Activated naive CD4-positive, alpha-beta T cell treated with anti-CD3 and anti-CD28 coated beads, Interleukin-2, amount 50 U/mL, for 72 hours (primary cell): ENCODE measurements at places on chromosomes 6 and 20. TPM values are rescaled to one million over a fixed set of nuclear protein-coding genes. Genes with fewer than 3 reads are reported as not detected.

The TAF8 gene
- total RNA-seq: 77.1 TPM

The SMLR1 gene
- total RNA-seq: not detected

The MAK gene
- 0.05 TPM for total RNA-seq

The VGLL2 gene
- total RNA-seq: not detected

The HLA-DOA gene
- total RNA-seq: 1.8 TPM

The FNDC11 gene
- 0.10 TPM for total RNA-seq

The CLPSL1 gene
- total RNA-seq: not detected

The FABP7 gene
- total RNA-seq: not detected

The PPP1R3D gene
- total RNA-seq: 4.9 TPM

The LY86 gene
- total RNA-seq: 0.96 TPM

The LRRN4 gene
- not detected for total RNA-seq

The THEMIS gene
- 50.8 TPM for total RNA-seq

The EYA4 gene
- total RNA-seq: not detected

The COL20A1 gene
- 0.09 TPM for total RNA-seq

The ZBTB9 gene
- 12.5 TPM for total RNA-seq

The RBPJL gene
- total RNA-seq: not detected

The TRIM10 gene
- total RNA-seq: 0.70 TPM

The SRSF12 gene
- 0.53 TPM for total RNA-seq

The TMEM170B gene
- total RNA-seq: 1.1 TPM

The TNF gene
- total RNA-seq: 250 TPM

The FAM217B gene
- 14.7 TPM for total RNA-seq

The CLVS2 gene
- not detected for total RNA-seq

The SLC13A3 gene
- not detected for total RNA-seq
